ENCODE measurements at places on chromosomes 4 and X. TPM values are rescaled to one million over a fixed set of nuclear protein-coding genes. Genes with fewer than 3 reads are reported as not detected.

DNA sequence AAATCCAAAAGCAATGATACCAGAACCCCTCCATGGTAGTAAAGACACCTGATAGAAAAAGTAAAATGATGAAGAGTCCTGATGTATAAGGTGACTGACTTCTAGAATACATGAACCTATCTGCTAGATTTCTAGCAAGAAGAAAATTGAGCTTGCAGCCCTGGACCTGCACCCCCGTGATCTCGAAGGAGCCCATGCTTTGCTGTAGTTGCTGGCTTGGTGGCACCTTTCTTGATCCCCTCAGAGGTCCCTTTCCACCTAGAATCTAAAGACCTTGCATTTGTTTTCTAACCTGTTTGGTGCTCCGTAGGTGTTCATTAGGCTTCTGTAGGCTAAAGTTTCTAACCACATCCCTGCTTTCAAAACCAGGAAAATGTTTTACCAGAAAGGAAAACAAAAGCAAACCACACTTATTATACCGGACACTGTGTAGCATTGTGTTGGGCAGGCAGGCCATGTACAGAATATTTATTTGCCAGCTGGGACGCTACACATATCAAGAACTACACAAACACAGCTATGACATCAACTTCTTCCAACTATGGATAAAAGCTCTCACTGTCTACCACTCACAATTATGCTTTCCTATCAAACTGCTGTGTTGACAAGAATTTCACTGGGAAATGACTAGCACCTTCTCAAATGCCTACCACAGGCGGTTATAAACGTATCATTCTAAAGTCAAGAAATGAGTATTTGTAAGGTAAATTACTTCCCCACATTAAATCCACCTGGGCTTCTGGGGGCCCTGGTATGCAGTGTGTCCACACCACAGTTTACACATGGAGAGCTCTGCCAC is 316.2 kb downstream of the UNC5C start:
- H3K27ac ChIP-seq = no peak overlapping the region
- no peaks in the 10 kb centered on the region for H3K4me1 ChIP-seq
- H3K4me3 ChIP-seq = no peak overlapping the region
- no peaks in the 10 kb centered on the region for H3K27me3 ChIP-seq
- H3K36me3 ChIP-seq = no peaks in the 10 kb centered on the region

DNA sequence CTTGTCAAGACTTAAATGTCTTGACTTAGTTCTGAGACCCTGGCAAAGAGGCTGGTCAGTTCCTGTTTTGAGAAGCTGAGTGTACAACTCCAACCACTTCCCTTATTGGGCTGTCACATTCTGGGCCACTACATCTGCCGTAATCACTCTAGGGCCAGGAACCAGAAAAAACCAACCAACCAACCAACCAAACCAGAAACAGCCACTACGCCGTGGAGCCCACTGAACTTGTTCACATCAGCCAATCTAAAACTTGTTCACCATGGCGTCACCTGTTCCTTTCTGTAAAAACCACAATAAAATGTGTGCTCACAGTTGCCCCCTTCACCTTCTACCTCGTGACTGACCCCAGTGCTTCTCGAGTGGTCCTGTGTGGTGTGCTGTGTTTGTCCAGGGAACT is 107.3 kb downstream of the JADE1 start:
- no peak for DNase-seq
- no peaks in the 10 kb centered on the region for H3K36me3 ChIP-seq
- H3K4me1 ChIP-seq = no peaks in the 10 kb centered on the region
- H3K4me3 ChIP-seq = no peak overlapping the region
- no peak overlapping the region for H3K27ac ChIP-seq

DNA sequence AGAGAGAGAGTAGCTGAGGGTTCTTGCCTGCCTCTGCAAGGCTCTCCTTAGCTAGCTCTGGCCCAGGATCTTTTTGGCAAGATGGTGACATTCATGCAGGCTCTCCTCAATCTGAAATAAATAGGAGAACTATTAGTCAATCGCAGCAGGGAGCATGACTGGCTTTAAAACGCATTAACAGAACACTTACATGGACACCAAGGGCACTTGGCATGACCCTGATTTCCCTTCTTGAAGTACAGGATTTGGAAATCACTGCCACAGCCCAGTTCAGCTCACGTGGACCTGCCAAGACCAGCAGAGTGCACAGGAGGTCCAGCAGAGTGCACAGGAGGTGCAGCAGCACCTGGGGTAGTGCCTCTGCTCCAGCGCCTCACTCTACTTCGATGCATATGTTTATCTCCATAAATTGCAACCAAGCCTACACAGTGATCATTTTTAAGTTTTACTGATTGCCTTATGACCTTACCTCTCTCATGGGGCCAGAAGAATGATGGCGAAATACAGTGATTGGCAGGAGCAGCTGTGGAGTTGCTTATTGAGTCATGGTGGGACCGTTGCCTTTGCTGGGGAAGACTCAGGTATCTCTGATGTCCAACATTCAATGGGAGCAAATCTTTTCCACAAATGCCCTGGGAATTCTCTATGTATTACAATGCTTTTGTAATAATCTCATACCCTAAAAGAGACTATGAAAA is 122.4 kb downstream of the SYNPO2 start:
- H3K4me1 ChIP-seq = no peaks in the 10 kb centered on the region

GRCh38 chr4:61149278-61149677 is 50.8 kb upstream of the ADGRL3 start:
- H3K27me3 ChIP-seq = no peaks in the 10 kb centered on the region
- H3K4me3 ChIP-seq = no peak overlapping the region
- H3K36me3 ChIP-seq = no peaks in the 10 kb centered on the region
- no peak overlapping the region for H3K27ac ChIP-seq
- no peak for DNase-seq

DNA sequence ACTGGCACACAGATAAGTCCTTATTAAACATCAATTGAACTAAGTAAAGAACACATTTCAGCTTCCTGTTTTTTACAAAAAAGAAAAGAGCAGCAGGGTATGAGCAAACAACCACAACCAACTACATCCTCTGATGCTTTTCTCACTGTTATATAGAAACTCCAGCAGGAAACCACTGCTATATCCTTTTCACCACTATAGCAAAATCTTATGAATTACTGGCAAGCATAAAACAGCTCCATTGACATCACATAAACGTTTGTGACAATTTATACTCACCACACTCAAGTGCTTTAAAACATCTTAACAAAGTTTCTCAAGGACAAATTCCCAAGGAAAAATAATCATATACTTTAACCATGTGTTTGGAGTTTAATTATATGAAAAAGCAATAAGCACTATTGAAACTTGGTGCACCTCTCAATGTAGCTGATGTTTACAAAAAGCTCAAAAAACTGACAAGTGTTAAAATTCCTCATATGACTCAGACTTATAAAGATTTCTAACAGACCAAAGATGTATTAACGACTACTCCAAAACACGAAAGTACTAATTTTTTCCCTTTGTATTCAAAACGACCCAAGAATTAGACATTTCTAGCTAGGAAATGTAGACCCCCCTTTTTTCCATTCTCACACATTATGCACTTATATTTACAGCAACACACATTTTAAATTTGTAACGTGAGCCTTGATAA is 12.9 kb downstream of the GPRIN3 start:
- no peak overlapping the region for H3K4me3 ChIP-seq
- H3K4me1 ChIP-seq = peaks cover 47% of the 10 kb centered on the region
- H3K27me3 ChIP-seq = no peaks in the 10 kb centered on the region

- H3K4me1 ChIP-seq = no peaks in the 10 kb centered on the region
- H3K36me3 ChIP-seq = no peaks in the 10 kb centered on the region
- no peaks in the 10 kb centered on the region for H3K27me3 ChIP-seq
These were observed 442.0 kb upstream of the ADGRL3 start for GRCh38 chr4:60757986-60758680.

- no peak overlapping the region for H3K4me3 ChIP-seq
- H3K36me3 ChIP-seq = no peaks in the 10 kb centered on the region
- no peak for DNase-seq
- H3K27me3 ChIP-seq = no peaks in the 10 kb centered on the region
- peaks cover 9% of the 10 kb centered on the region for H3K4me1 ChIP-seq
- H3K27ac ChIP-seq = peak overlapping the region; percentile 68
These were observed 392.8 kb upstream of the NR3C2 start for GRCh38 chr4:148834804-148835631.

SSX3 gene
- polyA plus RNA-seq = not detected

FAM47E gene
- polyA plus RNA-seq = 14.8 TPM

Data from pancreas (tissue), 10 donors.